Right kidney (tissue), 9 donors: ENCODE measurements at places on chromosomes 13 and 19.

DNA sequence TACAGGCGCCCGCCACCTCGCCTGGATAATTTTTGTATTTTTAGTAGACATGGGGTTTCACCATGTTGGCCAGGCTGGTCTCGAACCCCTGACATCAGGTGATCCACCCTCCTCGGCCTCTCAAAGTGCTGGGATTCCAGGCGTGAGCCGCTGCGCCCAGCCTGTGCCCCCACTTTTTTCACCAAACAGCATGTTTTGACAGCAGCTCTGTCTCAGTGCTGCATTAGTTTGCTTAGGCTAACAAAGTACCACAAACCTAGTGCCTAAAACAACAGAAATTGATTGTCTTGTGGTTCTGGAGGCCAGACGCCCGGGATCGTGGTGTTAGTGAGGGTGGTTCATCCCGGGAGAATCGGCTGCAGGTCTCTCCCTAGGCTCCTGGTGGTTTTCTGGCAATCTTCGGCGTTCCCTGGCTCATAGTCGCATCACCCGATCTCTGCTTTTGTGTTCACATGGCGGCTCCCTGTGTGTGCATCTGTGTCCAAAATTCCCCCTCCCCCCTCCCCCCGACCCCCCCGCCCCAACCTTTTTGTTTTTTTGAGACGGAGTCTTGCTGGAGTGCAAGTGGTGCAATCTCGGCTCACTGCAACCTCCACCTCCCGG is 30.0 kb downstream of the MYH14 start:
- no peak for DNase-seq

DNA sequence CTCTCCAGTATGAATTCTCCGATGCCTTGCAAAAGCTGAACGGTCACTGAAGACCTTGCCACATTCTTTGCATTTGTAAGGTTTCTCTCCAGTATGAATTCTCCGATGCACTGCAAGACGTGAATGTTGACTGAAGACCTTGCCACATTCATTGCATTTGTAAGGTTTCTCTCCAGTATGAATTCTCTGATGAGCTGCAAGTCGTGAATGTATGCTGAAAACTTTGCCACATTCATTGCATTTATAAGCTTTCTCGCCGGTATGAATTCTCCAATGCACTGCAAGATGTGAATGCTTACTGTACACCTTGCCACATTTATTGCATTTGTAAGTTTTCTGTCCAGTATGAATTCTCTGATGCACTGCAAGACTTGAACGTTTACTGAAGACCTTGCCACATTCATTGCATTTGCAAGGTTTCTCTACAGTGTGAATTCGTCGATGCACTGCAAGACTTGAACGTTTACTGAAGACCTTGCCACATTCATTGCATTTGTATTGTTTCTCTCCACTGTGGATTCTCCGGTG is 20.0 kb upstream of the ZNF841 start:
- DNase-seq, result no peak

DNA sequence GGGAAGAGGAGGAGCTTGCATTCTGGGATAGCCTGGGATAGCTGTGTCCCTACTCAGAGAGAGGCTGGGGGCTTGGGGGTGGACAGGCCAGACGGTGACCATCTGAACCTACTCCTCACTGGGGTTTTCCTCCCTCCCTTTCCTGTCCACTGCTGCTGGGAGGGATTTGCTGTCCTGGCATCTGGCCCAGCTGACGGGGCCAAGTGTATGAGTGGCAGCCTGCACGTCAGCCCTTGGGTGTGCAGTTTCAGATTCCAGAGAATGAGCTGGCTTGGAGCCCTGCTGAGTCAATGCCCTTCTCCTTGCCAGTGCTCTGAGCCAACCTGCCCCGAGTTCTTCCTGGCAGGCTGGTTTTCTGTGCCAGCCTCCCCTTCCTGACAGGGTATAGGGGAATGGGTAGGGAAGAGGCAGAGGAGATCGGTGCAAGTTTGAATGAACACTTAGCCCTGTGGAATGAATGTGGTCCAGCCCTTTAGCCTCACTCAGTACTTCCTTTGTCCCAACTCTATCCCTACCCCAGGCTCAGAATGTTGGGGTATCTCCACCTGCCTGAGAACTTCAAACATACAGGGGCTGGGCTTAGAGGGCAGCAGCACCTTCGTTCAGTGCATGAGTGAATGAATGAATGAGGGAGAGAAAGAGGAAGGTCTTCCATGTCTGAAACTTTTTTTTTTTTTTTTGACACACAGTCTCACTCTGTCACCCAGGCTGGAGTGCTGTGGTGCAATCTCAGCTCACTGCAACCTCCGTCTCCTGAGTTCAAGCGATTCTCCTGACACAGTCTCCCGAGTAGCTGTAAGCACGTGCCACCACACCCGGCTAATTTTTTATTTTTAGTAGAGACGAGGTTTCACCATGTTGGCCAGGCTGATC is 1.8 kb upstream of the ANGPTL4 start:
- peak; percentile 42 for DNase-seq

DNA sequence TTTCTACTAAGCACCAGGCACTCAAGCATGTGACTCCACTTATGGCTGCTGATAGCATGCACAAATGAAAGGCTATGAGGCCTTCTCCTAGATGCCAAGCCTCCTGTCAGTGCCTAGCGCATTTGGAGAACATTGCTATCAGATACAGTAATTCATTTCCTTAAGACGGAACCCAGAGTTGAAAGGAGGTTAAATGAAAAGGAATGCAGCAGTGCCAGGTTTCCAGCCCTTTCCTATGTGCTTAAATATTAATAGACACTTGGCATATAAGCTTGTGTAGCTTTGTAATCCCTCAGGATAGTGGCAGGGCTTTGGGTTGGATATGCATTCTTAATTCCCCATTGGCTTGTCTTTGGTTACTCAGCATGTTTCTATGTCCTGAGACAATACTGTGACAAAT is 140.1 kb upstream of the FRY start:
- DNase-seq, result no peak

- DNase-seq, result no peak
Measured at GRCh38 chr13:28171266-28171665, 32.9 kb downstream of the PAN3 start.

DNA sequence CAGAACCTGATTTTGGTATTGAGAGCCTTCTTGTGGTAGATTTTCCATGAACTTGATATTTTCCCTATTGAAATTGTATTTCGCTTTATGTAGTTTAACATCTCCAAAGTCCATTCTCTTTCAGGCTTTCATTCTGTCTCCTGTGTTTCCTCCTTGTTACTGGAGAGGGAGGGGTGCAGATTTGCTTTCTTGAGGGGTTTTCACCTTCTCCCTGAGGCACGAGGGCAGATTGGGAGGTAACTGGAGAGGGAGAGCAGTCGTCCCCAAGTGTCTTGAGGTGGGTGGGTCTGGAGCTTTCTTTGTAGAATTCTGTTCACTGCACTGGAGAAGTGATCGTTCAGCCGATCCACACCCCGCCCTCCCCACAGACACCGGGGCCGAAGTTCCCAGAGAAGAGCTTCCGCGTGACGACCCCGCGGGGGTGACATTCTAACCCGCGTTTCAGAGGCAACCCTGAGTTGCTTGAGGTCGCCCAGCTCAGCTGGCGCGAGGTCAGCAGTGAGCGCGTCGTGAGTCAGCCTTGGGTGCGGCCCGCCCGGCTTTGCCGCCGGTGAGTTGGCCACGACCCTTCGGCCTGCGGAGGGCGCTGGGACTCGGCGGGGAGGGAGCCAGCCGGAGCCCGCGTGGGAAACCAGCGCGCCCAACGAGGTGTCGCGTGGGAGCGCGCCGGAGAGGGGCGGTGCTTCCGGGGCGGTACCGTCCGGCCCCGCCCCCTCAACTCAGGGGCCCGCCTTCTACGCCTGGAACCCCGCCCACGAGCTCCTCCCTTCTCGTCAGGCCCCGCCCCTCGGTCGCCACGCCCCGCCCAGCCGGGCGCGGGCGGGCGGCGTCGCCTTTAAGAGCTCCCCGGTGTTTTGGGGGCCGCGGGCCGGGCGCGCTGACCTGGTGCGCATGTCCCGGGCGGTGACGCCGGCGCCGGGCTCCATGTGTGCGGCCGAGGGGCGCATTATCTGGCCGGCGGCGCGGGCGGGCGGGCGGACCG is at the start of gene GATAD2A:
GATAD2A (plus strand) TSS at position 797 of the 982 bp plus-strand sequence. CDS start 59,671 bp downstream, outside the sequence.
- peak; percentile 97 for DNase-seq

- DNase-seq, result no peak
Measured at GRCh38 chr19:13260883-13261653, 110.9 kb downstream of the IER2 start.

- DNase-seq, result no peak
Measured at GRCh38 chr13:21095311-21095710, 33.9 kb upstream of the LATS2 start.

GRCh38 chr19:27971071-27971470 is 1241.9 kb downstream of the UQCRFS1 start:
- DNase-seq, result no peak

DNA sequence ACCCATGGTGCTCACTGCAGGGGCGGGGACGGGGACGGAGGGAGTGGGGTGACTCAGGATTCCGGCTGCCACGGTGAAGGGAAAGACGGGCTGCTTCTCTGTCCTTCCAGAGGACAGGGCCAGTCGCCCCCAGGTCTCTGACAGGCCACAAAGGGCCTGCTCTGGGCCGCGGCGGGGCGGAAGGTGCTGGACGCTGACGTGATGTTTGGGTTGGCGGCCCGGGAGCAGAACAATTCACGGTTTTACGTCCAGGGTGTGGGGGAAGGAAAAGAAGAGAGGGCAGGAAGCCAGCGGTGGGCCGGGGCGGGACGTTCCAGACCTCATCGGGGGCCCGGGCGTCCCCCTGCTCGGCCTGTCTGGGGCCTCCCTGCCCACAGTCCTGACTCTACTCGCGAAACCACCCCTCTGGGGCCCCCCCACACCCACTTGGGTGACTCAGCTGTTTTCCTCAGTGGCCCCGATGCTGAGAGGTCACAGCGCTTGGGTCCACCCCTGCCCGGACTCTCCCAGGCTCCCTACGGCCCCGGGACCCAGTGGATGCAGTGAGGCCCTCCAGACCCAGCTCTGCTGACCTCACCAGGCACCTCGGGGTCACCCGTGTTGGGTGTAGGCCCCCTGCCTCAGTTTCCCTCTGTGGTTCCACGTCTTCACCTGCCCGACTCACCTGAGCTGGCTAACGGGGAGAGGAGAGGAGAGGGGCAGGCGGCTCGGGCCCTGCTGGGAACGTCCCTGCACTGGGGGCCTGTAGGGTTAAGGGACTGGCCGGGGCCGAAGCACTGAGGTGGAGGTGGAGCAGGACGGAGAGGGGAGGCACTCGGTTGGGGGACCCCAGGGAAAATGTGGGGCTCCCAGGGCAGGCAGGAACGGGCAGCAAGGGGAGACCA is 29.2 kb downstream of the PIP5K1C start:
- DNase-seq, result peak; percentile 44

DNA sequence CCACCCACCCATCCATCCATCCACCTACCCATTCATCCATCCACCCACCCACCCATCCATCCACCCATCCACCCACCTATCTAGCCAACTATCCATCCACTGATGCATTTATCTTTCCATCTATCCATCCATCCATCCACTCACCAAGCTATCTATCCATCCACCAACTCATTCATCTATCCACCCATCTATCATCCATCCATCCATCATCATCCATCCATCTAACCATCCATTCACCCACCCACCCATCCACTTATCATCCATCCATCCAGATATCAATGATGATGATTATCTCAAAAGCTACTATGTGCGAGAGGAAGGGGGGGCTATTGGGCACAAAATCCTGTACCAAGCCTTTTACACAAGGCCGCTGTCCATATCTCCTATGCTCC is 5.5 kb downstream of the YIF1B start:
- DNase-seq, result no peak

DNA sequence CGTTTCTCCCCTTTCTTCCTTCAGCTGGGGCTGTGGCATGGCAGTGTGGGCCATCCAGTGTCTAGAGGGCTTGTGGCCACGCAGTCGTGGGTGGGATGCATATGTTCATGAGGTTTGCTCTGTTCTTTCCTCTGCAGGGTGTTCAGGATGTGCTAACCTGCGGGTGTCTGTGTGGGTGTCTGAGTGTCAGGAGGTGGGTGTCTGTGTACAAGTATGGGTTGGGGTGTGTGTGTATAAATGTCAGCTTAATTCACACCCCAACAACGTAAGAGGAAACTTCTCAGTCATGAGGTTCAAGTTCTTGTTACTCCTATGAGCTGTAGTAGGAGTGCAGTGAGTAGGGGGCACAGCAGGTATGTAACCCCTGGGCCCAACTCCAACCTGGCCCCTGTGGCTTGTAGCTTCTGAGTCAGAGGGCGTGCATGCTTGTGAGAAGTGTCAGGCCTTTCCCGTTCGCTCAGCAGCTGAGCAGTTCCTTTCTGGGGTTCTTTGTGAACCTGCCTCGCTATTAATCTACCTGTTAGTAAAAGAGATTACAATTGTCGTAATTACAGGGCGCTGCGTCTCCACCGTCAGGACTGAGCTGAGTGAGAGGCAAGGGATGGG is 49.1 kb downstream of the NFIX start:
- no peak for DNase-seq

DNA sequence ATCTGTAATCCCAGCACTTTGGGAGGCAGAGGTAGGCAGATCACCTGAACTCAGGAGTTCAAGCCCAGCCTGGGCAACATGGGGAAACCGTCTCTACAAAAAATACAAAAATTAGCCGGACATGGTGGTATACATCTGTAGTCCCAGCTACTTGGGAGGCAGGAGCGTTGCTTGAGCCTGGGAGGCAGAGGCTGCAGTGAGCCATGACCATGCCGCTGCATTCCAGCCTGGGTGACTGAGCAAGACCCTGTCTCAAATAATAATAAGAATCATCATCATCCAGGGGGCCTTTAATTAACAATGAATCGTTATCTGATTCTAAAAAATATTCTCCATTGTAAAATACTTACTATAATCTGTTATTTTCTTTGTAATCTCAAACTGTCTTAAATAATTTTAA is 283.4 kb downstream of the DACH1 start:
- no peak for DNase-seq

DNA sequence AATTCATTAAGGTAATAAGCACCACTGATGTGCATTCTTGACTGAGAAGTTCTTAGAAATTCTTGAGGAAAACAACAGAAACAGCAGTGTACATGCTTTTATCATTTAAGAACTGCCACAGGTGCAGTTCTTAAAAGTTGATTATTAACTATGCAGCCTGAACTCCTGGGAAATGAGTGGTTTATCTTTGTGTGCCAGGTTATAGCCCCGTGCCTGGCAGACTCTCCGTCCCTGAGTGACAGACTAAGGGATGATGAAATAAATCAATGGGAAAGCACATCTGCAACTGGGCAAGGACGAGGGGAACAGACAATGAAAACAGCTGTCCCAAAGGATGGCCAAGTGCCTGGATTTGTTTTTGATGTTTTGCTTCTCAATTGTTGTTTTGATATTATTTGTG is 84.4 kb upstream of the SPATA13 start:
- no peak for DNase-seq

- DNase-seq, result peak; percentile 44
Measured at GRCh38 chr19:10625762-10626138, 397 bp downstream of the SLC44A2 start.

GRCh38 chr13:50831512-50831911 is 12.0 kb downstream of the DLEU7 start:
- no peak for DNase-seq

GRCh38 chr13:36820222-36820621 is 1.2 kb downstream of the RFXAP start:
- DNase-seq, result no peak

- DNase-seq, result no peak
Measured at GRCh38 chr13:40223585-40223984, 442.9 kb downstream of the FOXO1 start.
